Nucleus accumbens (tissue), 56 donors: ENCODE measurements at places on chromosomes 2 and 18.

DNA sequence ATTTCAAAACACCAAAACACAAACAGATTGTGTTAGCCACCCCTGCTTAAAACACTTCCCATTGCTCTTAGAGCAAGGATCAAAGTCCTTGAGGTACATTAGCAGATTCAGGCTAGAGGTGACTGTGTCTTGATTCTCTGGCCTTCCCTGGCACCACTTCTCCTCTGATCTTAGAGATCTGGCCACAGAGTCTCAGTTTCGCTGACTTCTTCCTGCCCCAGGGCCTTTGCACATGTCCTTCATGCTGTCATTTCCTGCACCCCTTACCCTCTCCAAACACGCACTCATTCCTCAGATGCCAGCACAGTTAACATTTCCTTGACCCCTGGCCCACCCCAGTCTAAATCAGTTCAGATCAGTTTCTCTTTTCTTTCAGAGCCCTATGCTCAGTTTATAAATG lies 16.9 kb downstream of the CXCR4 start:
- no peak for DNase-seq

DNA sequence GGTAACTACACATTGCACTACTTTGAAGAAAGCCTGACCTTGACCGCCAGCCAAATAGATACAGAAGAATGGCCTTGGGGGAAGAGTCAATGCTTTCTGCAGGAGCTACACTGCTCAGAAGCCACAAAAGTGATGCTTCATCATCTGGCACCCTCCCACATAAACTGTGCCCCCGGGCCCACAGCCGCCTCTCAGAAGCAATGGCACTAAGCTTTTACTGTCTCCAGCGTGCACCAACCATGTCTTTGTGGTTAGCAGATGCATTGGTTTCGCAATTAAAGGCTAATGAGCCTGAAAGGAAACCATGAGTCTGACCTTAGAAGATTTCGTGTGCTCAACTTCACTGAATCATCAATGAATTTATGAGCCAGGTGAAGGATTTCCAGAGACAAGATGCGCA lies 209.4 kb upstream of the TRIB2 start:
- DNase-seq = no peak

DNA sequence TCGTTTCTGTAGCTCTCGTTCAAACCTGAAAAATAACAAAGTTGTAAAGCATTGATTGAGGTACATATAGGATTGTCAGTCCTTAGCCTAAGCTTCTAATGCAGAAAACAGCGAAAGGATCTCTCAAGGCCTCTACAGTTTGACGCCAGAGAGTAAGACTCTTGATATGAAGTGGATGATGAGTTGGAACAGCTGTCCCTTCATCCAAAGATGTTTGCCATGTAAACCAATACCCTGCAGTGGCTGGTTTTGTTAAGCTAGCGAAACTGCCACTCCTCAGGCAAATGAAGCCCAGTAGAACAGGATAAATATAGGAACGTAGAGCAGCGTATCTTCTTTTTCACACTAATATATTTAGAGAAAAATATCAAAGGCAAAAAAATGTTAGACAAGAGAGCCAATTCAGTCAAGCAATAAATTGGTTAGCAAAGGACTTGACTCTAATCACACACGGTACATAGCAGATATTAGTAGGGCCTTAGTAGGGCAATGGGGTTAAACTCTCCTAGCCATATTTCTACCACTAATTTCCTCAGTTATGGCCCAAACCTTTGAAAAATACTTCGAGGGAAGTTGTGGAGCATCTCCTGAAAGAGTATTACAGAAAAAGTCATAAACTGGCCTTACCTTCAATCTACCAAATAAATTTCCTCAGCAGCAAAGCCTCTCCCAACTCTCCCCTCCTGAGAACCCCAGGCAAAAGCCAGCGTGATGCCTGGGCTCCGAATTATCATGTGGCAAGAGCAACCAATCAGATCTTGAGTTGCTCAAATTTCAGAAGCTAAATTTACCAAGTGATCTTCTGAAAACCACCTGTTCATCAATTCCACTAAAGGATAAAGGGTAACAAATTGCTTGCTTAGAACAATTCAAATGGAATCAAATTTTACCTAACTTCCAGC lies at the start of gene NEB:
Gene NEB (minus strand): TSS at position 706 of the 902 bp plus-strand sequence. CDS start 1,320 bp downstream, outside the sequence.
- DNase-seq = no peak

GRCh38 chr18:2850816-2851215 lies 4.0 kb downstream of the EMILIN2 start:
- no peak for DNase-seq

- DNase-seq = no peak
Observed at GRCh38 chr2:174450021-174450816, 36.6 kb downstream of the GPR155 start.

DNA sequence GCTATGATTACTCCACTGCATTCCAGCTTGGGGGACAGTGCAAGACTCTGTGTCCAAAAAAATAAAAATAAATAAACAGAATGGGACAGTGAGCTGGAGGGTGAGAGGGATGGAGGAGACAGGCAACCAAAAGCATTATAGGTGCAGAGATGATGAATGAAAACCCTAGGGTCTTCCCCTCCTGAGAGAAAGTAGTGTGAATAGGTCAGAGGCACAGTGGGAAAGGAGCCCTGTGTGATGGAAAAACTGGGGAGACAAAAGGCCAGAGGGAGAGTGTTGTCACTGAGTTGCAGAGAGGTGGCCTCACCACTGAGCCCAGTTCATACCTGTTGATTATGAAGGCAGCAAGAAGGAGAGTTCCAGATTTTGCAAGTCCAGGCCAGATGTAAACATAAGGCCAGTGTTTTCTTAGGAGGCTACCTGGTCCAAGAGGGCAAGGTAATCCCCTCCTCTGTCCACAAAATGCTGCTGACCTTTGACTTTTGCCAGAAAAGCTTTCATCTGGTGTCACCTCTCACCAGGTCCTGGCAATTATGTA lies 17.6 kb upstream of the AGFG1 start:
- DNase-seq = no peak

- DNase-seq = no peak
Observed at GRCh38 chr2:12441750-12442475, 274.8 kb upstream of the TRIB2 start.

GRCh38 chr2:121087117-121087516 lies 197.9 kb downstream of the TFCP2L1 start:
- DNase-seq = no peak

- DNase-seq = no peak
Observed at GRCh38 chr2:223740679-223741078, 96.7 kb downstream of the AP1S3 start.

DNA sequence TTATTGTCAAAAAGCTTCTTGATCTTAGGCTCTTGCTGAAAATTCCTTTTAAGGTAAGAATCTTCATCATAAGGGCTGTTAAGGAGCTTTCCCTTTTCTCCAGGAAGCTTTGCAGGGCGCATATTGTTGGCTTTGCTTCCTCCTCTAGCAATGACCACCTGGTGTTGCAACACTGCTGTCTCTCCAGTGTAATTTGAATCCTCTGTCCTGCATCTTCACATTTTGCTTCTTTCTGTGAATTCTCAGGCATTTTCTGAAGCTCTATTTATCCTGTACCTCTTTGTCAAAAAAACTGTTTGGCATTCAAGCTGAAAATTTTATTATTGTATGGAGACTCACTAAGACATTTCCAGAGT lies 533.1 kb upstream of the CHAC2 start:
- DNase-seq = no peak

DNA sequence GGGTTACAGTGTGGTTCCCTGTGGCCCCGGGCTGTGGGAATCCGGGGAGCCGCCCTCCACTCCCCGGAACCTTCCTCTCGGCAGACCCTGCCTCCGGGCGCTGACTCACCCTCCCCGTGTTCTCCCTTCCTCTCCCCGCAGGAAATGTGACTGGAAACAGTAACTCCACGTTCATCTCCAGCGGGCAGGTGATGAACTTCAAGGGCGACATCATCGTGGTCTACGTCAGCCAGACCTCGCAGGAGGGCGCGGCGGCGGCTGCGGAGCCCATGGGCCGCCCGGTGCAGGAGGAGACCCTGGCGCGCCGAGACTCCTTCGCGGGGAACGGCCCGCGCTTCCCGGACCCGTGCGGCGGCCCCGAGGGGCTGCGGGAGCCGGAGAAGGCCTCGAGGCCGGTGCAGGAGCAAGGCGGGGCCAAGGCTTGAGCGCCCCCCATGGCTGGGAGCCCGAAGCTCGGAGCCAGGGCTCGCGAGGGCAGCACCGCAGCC lies 59.5 kb downstream of the TNFRSF11A start:
- DNase-seq = no peak

DNA sequence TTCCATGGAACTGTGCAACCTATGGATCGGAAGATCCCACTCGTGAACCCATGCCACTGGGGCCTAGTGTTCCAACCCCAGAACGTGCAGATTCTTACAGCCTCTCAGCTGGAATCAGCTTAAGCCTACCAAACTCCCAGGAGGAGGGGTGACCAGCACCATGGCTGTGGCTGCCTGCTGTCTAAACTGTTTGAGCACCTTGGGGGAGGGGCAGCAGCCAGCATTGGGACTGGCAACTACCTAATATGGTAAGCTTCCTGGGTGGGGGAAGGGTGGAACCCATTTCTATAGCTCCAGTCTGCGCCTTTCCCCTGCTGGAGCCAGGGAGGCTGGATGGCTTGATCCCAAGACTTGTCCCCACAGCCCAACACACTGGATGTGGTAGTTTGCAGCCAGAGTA lies 10.7 kb upstream of the POLE4 start:
- no peak for DNase-seq

- DNase-seq = no peak
Observed at GRCh38 chr18:68445136-68445535, 269.8 kb downstream of the TMX3 start.

GRCh38 chr2:235611349-235611748 lies 117.5 kb downstream of the AGAP1 start:
- no peak for DNase-seq

DNA sequence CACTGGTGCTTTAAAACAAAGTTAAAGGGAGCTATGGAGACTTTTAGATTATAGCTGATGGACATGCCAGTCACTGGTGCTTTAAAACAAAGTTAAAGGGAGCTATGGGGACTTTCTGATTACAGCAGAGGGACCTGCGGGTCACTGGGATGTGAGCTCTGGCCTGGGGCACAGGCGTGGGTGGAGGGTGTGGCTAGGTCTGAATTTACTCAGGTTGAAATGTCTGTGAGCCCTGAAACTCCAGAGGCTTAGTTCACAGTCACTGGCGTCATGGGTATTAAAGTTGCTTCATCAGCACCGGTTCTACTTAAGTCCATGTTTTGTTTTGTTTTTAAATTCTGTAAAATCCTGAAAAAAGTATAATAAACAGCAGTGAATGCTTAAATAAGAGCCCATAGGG lies 49.0 kb upstream of the TMEM18 start:
- no peak for DNase-seq

- no peak for DNase-seq
Observed at GRCh38 chr2:173441222-173441621, 86.5 kb downstream of the CDCA7 start.

DNA sequence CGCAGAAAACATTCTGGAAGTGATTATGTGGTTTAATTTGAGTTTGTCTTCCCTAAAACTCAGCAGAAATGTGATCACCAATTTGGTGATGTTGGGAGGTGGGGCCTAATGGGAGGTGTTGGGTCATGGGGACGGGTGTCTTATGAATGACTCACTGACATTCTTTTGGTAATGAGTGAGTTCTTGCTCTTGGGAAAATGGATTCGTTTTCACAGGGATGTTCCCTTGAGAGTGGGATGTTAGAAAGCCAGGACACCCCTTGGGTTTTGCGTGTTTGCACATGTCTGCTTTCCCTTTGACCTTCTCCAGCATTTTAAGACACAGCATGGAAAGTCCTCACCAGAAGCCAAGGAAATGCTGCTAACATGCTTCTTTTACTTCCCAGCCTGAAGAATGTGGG lies 321.5 kb upstream of the NT5C1B start:
- DNase-seq = no peak

- no peak for DNase-seq
Observed at GRCh38 chr18:48926420-48926857, 24.3 kb downstream of the SMAD7 start.

GRCh38 chr2:55604027-55604565 lies 13.3 kb downstream of the PPP4R3B start:
- no peak for DNase-seq

GRCh38 chr2:121611730-121612705 lies 37.2 kb downstream of the CLASP1 start:
- DNase-seq = no peak

GRCh38 chr2:191851158-191851557 lies 4.3 kb upstream of the CAVIN2 start:
- no peak for DNase-seq

DNA sequence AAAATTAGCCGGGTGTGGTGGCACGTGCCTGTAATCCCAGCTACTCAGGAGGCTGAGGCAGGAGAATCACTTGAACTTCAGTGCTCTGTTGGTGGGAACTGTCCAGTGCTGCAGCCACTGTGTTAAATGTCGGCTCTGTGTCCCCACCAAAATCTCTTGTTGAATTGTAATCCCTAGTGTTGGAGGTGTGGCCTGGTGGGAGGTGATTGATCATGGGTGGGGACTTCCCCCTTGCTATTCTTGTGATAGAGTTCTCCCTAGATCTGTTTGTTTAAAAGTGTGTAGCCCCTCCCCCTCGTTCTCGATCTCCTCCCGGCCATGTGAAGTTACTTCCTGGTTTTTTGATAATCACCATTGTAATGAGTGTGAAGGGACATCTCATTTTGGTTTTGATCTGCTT lies 9.8 kb upstream of the RPL31 start:
- DNase-seq = no peak

DNA sequence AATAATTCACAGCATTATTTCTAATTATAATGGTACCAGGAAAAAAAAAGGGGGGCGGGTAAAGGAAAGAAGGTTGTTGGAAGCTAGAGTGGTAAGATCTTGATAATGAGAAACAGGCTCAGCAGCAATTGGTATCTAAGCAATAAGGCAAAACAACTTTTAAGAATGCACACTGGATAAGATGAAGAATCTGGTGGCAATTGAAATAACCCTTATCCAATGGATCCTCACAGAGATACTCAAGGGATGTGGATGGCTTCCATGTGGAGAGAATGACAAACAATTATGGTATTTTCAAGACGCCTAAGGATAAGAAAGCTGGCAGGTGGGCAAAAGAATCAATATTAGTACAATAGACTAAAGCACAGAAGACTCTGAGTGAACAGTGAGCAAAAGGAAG lies 153.6 kb downstream of the UPP2 start:
- no peak for DNase-seq

- DNase-seq = no peak
Observed at GRCh38 chr18:73458186-73458964, 590.6 kb upstream of the NETO1 start.

GRCh38 chr18:76654577-76654976 lies 159.5 kb upstream of the ZNF516 start:
- DNase-seq = no peak

GRCh38 chr2:137802038-137802437 lies 162.2 kb upstream of the HNMT start:
- no peak for DNase-seq

- no peak for DNase-seq
Observed at GRCh38 chr2:76210551-76210950, 499.8 kb upstream of the GCFC2 start.

- no peak for DNase-seq
Observed at GRCh38 chr18:70333757-70334156, 44.9 kb downstream of the SOCS6 start.
